KG1 (cell line): ENCODE measurements at places on chromosomes 5 and 9.

DNA sequence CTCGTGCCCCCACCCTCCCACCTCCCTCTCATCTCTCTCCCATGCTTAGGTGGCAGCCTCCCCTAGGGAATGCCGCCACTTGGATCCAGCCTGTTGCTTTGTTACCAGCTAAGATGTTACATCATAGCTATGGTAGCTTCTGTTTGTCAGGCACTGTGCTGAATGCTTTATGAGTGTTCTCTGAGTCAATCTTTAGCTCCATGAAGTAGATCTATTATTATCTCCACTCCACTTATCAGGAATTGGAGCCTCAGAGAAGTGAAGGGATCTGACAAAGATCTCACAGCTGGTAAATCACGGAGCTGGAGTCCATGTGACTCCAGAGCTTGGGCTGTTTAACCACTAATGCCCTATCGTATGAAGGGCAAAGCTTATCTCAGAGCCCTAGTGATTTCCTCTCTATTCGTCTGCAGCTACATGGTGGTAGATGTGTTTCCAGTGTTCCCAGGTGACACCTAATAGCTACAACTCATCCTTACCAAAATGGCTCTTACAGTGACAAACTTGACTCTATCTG, 54.1 kb downstream of the GARNL3 start:
- no peak for DNase-seq

GRCh38 chr9:109063760-109064159, 50.5 kb upstream of the CTNNAL1 start:
- DNase-seq = no peak

DNA sequence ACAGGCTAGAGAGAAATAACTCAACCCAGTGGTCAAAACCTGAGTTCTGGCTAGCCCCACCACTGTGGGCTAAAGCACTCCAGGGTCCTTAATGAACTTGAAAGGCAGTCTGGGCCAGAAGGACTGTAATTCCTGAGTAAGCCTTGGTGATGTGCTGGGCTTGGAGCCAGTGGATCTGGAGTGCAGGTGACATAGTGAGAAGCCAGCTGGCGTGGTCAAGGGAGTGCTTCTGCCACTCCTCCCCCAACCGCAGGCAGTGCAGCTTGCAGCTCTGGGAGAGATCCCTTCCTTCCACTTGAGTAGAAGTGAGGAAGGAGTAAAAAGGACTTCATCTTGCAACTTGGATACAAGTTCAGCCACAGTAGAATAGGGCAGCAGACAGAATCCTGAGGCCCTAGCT, 424.0 kb downstream of the CDH18 start:
- no peak for DNase-seq

DNA sequence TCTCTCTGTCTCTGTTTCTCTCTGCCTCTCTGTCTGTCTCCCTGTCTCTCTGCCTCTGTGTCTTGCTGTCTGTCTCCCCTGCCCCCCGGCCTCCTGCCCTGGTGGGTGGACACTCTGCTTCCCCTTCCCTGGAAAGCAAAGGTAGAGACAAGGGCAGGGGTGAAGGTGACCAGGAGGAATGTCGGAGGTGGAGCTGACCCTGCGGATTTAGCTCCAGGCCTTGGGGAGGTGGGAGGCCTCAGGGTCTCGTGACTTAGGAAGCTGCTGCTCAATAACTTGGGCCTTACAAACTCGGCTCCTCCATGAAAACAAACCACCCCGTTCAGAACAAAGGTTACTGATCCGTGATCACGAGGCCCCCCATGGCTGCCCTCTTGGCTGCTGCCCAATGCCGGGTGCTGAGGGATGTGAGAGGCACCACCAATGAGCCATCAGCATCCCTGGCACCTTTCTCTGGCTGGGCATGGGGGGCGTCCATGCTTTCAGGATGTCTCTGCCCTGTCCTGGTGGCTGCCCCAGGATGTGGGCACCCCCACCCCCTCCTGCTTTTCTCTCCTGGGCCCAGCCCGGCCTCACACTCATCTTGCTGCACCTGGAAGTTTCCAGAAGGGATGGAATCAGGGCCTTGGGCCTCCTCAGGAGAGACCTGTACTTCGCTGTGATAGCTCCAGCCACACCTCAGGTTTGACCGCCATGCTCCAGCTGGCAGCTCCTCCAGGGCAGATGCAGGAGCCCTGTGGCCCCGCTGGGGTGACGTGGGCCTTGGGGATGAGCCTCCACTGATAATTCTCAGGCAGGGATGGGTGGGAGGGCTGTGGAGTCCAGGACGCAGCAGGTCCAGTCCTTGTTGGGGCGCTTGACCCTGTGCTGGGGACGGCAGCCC, 14.8 kb upstream of the SLC6A19 start:
- DNase-seq = no peak

- DNase-seq = no peak
These were observed 78.5 kb downstream of the KIF4B start for GRCh38 chr5:155091768-155092717.

DNA sequence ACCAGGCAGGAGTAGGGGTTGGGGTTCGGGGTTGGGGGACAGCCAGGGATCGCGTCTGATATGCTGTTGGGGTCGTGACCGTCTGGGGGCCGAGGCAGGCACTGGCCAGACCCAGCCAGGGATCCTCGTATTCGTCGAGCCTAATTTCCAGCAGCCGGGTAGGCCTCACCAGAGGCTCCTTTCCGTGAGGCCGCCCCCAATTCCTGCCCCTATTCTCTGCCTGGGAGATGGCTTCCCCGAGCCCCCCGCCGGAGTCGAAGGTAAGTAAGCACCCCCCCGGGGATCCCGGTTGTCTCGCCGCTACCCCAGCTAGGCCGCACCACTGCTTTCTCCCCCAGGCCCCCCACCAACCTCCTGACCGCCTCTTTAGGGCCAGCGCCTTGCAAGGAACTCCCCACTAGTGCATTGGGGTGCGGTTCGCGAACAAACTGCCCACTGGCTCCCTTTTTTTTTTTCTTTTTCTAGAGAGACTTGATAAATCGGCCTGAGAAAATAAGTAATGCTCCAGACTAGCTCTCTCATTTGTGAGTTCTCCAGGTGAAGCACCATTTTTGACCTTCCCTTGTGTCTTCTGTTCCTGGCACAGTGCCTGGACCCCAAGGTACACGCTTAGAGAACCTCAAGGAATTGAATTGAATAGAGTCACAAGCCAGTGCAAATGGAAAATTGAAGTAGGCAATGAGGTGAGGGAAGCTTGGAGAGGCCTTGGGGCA, 435 bp downstream of the ZNF189 start:
- DNase-seq = no peak

GRCh38 chr5:85143138-85143537, 758.5 kb upstream of the EDIL3 start:
- no peak for DNase-seq

- DNase-seq = no peak
These were observed 4.0 kb downstream of the SNX30 start for GRCh38 chr9:112754578-112754977.

- DNase-seq = no peak
These were observed 154.9 kb upstream of the DAPK1 start for GRCh38 chr9:87342743-87343142.

DNA sequence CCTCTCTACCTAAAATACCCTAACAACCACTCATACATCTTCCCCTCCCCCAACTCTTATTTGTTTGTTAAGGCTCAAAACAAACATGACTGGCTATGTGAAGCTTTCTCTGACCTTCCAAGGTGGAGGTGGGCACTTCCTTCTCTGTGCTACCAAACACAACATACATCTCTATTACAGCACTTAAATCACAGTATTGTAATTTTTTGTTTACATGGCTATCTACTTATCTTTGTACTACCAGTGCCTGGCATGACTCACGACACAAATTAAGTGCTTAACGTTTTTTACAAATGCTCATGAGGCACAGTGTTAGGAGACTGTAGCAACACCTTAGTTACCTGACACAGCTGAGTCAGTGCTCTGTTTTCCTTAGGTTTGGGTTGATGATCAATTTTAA, 18.6 kb downstream of the HOMER1 start:
- no peak for DNase-seq

- DNase-seq = no peak
These were observed 79.6 kb downstream of the C7 start for GRCh38 chr5:40988746-40989510.

- no peak for DNase-seq
These were observed 86.9 kb upstream of the CTNNA1 start for GRCh38 chr5:138666226-138666742.

DNA sequence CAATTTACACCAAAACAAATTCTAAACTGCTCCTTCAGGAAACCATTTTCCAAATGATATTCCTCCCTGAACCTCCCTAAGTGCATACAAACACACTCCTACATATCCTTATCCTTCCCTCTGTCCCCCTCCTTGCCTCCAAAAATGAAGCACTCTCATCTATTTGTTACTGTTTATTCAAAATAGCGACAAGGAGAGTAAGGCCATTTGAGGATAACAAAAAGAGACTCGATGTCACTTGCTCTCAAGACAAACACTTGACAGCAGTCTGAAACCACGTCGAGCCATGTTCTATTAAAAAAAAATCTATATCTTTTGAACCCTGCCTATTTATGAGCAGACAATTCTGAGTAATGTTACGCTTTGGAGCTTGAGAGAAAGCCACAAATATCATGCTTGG, 547.9 kb downstream of the DTWD2 start:
- DNase-seq = no peak

DNA sequence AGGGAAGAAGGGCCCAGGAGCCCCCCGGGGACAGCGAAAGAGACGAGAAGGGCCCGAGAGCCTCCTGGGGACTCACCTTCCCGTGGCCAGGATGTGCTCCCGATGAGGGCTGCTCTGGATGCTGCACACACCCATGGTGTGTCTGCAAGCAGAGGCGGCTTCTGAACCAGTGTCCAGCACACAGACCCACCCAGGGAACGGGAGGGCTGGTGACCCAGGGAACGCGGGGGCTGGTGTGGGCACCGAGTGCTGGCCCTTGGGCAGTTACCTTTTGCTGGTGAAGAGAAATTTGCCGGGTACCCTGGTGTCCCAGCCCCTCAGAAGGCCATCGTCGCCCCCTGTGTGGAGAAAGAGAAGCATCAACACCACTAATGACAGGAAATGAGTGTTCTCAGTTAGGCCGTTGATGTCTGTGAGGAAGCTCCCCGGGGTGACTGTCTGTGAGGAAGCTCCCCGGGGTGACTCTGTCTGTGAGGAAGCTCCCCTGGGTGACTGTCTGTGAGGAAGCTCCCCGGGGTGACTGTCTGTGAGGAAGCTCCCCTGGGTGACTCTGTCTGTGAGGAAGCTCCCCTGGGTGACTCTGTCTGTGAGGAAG, 13.2 kb downstream of the MRPL41 start:
- no peak for DNase-seq
